CD4-positive, alpha-beta T cell treated with Interleukin-10 for 1 hour (primary cell): ENCODE measurements at places on chromosomes 7 and 10.

DNA sequence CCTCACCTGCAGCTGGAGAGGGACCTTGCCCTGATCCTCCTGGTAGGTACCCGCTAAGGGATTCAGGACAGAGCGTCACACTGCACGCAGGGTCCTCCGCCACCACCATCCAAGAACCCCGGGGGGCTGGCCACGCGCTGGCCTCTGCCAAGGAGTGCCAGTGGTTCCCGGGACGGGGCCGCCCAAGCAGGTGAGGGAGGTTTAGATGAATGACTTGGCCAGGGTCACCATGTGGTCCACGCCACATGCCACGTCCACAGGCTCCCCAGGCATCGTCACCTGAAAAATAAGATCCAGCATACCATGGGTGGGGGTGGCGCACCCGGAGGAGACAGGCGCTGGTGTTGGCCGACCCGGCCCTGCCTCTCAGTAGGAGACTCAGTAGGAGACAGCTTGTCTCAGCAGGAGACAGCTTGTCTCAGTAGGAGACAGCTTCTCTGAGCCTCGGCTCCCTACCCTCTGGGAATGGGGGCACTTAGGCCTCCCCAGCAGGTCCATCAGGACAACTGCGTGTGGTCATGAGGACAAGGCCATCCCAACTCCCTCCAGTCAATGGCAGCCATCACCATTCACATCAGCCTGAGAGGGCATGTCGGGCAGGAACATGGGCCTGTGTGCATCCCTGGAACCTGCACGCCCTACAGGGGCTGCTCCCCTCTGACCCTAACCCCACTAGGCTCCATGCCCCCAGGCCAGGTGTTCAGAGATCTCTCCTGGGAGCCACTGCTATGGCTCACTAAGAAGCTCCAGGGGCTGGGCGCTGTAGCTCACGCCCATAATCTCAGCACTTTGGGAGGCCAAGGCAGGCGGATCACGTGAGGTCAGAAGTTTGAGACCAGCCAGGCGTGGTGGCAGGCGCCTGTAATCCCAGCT is 30.5 kb downstream of the RCC1L start:
- DNase-seq = no peak

GRCh38 chr7:80699721-80700256 is 61.3 kb downstream of the CD36 start:
- no peak for DNase-seq

DNA sequence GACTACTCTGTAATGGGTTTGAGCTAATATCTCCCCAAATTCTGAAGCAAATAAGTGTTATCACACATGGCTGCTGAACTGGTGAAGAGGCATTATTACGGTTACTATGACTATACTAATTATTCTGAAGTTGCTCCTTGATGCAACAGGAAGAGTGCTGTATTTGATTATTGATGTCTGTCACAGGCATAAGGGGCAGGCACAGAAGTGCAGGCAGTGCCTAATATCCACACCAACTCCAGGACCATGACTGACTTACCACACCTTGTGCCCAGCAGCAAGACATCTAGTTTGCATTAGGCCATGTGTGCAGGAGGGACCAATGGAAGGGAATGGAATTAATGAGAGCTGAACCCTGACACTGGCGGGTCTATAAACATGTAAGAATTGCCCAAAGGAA is 62.7 kb downstream of the AMPH start:
- DNase-seq = no peak

DNA sequence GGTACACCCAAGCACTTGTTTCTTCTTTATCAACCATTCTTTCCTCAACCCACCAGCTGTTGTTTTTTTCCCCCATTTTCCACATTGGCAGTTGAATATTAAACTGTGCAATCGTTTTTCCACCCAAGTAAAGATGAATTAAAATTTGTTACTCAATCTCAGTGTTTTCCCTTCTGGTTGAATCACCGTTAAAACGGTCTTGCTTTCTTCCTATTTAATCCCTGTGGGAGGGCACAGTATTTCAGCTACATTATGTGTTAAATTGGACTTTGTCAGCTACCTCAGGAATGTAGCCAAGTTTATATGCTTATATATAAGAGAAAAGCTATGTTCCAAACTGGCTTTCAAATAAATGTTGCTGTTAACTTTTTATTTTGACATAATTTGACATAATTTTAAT is 19.9 kb downstream of the SLC35G1 start:
- no peak for DNase-seq

GRCh38 chr10:44725404-44725803 is 185.7 kb upstream of the TMEM72 start:
- no peak for DNase-seq

- DNase-seq = no peak
Observed at GRCh38 chr10:111472445-111472844, 395.6 kb downstream of the ADRA2A start.
